HS-27A (cell line): ENCODE measurements at places on chromosomes 7 and 10.

- DNase-seq, result no peak
Measured at GRCh38 chr7:26477381-26477990, 185.8 kb downstream of the SNX10 start.

DNA sequence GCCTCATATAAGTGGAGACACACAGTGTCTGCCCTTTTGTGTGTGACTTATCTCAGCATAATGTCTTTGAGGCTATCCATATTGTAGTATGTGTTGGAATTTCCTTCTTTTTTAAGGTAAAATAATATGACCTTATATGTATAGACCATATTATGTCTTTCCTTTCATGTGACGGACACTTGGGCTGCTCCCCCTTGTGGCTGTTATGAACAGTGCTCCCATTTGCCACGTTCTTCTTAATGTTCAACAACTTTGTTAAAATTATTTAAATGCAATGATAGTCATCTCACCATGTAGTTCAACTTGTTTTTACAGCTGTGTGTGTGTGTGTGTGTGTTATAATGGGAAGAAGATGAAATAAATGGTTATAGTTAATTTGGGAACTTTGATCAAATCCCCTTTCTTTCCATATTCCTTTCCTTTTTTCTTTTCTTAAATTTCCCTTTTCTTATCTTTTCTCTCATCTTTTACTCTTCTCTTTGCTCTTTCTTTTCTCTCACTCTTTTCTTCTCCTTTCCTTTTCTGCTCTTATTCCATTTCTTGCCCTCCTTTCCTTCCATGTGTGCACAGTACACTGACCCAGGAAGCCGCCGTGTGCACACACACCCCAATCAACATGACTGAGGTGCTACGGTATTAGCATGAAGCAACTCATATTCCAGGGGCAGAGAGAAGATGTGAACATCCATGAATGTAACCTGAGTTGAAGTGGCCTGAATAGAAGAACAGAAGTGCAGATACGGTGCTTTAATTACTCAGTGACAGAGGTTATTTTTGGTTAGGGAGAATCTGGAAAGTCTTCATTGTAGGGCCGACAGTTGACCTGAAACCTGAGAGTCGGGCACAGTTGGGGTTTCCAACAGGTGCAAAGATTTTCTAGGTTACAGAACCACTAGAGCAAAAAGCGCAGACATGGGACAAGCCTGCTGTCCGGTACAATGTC, 596.6 kb downstream of the SDK1 start:
- no peak for DNase-seq

- DNase-seq, result no peak
Measured at GRCh38 chr10:6840766-6841165, 260.7 kb upstream of the PRKCQ start.

DNA sequence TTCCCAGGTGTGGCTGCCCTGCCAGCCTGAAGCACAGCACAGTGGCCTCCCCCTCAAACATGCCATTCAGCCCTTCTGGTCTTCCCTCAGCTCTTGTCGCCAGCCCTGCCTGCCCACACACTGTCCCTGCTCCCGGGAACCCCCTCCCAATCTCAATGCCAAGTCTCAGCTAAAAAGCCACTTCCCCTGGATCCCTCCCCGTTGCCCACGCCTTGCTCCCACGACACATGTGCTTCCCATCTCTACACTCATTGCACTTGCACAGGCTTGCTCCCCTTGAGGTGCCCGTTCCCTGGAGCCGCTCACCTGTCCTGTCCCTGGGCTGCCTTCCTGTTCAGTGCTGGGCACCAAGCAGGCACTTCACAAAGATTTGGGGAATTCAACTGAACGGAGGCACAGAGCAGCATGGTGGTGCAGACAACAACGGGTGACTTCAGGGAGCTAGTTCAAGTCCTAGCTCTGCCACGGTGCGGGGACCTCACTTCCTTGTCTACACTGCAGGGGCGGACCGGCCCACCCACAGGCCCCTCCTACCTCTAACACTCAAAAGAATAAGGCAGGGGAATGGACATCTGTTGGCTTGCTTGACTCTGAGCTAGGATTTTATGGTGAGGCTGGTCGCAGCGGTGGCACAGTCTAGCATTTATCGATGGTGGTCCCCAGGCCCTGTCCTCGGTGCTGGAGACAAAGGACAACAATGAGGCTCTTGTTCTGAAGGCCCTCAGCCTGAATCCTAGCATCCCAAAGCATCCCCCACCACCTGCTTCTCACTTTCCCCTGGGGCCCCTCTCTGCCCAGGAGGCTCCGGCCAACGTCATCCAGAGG, 18.4 kb downstream of the RGS10 start:
- DNase-seq, result no peak

DNA sequence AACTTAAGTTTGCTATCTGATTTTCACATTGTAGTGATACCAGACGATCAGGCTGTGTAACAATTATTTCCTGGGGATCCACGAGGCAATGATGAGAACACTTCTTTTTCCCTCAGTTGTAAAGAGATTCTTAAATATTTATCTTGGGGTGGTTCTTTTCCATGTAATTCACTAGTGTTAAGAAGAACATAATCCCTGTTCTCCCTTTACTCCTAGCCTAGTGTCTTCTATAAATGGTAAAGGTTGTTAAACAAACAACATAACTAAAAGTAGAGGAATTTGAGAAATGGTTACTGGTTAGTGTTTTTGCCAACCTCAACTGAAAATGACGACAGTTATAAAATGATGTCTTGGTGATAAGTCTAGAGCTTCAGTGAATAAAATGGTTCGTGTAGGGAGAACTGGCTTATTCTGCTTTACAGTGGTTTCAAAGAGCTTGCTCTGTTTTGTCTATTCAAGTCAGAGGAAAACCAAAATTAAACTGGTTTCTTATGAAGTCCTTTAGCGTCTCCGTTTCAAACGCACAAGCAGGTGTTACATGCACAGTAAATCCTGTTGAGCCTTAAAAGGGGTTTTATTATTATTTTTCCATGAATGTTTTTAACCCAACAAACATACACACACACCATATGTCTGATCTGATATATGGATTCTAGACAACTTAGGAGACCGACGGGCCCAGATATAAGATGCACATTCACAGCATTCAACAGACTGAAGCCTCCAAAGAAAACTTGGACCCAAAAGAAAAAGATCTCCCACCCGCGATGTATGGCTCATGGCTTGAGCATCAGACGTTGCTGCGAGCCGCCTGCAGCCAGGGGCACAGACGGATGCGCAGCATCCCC, 1.1 kb downstream of the TBX20 start:
- DNase-seq, result no peak
